Cardiac fibroblast (primary cell): ENCODE measurements at places on chromosomes 4 and X.

DNA sequence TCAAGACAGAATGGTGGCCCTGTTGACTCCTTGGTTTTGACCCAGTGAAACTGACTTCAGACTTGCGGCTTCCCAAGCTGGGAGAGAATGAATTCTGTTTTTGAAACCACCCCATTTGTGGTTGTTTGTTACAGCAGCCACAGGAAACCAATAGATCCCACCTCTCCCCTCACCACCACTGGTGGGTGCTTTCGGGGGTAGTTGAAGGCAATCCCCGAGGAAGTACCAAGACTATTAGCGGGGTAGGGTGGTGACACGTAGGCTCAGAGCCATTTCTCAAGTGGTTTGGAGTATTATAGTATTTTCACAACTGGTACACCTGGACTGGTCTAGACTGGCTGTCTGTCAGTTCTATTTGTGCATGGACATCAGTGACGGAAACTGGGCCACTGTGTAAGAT, 189.1 kb upstream of the RBPJ start:
- no peak for DNase-seq

- no peak for DNase-seq
Observed at GRCh38 chr4:95386410-95386809, 162.4 kb downstream of the UNC5C start.

DNA sequence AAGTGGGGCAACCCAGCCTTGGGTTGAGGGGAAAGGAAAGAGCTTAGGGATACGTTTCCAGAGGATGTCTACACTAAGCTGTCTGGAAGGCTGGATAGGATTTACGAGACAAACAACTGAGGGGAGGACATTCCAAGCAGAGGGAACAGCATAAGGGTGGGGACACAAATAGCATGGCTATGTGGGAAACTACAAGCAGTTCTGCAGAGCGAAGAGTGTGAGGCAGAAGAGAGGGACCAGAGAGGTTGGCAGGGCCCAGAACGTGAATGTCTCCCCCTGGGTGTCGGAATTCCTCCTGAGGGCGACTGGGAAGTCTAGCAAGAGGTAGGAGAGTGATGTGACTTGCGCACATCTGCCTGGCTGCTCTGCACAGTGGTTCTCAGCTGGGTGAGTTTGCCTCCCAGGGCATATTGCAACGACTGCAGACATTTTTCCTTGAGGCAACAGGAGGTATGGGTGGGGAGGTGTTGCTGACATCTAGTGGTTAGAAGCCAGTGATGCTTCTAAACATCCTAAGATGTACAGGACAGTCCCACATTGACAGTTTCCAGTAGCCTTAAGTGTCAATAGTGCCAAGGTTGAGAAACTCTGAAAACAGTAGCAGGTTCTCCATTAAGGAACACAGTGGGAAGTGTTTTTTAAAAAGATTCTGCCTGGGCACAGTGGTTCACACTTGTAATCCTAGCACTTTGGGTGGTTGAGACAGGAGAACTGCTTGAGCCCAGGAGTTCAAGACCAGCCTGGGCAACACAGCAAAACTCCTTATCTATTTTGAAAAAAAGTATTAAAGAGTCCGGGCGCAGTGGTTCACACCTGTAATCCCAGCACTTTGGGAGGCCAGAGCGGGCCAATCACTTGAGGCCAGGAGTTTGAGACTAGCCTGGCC, 9.2 kb downstream of the NDUFA1 start:
- peak; percentile 63 for DNase-seq

GRCh38 chr4:1191621-1192020, 19.2 kb upstream of the SPON2 start:
- no peak for DNase-seq

- no peak for DNase-seq
Observed at GRCh38 chr4:4984186-4984585, 35.1 kb downstream of the CYTL1 start.

- no peak for DNase-seq
Observed at GRCh38 chrX:12758291-12758690, 32.9 kb upstream of the PRPS2 start.

- DNase-seq = no peak
Observed at GRCh38 chr4:180840142-180840541, 1403.1 kb upstream of the TENM3 start.

DNA sequence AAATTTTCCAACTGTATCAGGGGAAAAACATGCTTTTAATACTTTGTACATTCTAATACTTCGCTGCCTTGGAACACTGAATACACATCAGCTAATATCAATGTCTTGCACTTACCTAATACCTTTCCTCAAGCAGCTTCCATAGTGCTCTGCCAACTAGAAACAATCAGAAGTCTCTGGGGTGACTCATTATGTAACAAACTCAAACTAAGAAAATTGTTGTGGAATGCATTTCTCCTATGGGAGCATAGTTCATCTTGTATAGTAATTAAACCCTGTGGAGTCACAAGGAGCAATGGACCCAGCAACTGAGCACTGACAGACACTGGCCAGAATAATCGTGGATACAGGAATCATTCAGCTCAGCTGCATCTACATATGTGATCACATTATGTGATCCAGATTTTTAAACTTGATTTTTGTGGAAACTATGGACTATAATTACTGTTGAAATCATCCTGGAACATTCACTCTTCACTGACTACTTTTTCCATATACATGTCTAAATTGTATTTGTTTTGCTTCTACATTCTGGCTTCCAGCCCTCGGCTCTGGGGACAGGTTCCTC, 496.9 kb downstream of the TMA16 start:
- DNase-seq = no peak

DNA sequence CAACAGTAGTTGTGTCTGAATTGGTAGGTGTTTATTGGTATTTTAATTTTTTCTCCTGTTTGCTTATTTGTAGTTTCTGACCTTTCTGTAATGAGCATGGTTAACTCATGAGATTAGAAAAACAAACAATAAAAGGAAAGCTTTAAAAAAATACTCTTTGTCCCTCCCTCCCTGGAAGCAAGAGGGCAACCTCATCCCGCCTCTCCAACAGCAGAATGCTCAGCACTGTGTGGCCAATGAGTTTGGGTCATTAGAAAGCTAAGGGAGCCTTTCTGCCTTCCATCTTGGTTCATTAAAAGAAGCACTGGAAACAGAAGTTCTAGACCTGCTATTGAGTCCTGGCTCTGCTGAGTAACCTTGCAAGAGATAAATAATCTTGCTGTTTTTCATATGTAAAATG, 33.9 kb downstream of the TRPC5 start:
- DNase-seq = no peak

GRCh38 chr4:94741304-94741703, 16.5 kb upstream of the BMPR1B start:
- DNase-seq = peak; percentile 34

DNA sequence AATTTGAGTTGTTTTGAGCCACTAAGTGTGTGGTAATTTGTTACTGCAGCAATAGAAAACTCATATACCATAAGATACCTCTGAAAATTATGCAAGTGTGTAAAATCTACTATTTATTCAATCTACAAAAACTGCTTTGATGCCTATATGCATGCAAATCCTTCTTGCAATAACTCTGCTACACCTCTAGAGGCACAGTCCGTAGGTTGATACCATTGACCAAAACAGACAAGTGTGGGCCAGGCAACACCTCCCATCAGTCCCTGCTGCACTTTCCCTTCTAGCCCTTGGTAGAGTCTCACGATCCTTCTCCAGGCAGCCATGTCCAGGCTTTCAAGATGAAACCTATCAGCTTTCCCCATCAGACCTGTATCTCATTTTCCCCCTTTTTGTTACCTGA, 48.8 kb upstream of the FAM9A start:
- DNase-seq = no peak

GRCh38 chr4:95674521-95674981, 125.8 kb upstream of the UNC5C start:
- DNase-seq = peak; percentile 75
